ENCODE measurements at places on chromosomes 6 and 20.

DNA sequence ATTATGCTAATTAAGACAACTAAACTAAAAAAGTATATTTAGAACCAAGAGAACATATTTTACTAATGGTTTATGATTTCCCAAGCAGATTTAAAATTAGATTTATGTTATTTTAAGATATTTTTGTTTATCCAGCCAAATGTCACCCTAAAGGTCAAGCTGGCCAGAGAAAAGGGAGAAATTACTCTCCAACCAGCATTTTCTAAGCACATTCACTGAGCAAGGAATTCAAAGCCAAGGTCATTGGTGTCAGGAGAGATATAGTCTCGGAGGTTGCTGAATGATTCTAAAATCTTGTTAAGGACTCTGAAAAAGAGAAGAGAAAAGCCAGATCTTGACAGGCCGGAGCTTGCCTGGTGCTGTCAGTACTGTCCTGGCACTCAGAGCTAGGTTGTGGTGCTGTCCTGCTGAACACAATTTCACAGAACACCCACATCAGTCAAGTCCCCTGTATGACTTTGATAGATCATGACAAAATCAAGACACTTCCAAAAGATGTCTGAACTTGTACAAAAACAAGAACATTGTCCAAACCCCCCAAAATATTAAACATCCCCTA, 222.3 kb upstream of the SMLR1 start:
- DNase-seq, result no peak

DNA sequence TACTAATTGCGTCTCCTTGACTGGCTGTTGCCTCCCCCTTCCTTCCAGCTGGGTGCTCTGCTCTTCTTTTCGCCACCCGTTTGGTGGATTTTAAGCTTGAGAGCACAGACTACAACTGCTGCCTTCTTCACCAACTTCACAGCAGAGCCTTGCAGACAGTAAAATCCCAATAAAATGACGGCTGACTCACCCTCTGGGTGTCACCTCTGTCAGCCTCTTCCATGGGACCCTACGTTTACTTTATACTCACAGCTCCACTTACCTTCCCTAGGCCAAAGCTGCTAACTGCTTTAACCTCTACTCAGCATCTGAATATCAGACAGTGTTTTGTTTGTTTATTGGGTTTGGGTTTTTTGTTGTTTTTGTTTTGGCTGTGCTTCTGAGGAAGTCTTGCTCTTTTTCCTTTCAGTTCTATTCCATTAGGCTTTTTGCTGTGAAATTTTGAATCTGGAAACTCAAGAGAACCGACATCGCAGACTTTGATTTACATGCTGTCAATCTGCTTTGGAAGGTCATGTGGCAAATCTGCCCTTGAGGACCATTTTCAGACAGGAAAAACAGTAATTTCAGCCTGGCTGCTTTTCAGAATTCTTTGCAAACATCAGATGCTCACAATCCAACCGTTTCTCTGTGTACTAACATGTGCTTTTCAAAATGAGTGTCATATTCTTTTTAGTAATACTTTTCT, 2.4 kb downstream of the AGPAT4 start:
- DNase-seq, result no peak

GRCh38 chr20:57222631-57222950, 43.9 kb downstream of the BMP7 start:
- no peak for DNase-seq

DNA sequence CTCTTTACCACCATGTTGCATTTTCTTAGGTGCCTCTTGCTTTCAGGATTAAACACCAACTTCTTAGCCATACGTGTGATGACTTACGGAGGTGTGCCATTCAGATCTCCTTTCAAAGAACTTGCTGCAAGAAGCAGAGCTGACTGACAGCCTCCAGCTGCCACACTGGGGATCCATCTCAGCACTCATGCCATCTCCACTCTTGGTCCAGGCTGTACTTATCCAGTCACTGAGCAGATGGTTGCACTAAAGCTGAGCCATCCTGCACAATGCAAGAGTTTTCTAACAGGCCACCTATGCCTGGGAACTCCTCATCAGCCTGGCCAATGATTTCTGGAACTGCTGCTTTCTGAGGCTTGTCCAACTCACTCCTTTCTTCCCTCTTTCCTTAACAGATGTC, 31.4 kb upstream of the KIF6 start:
- no peak for DNase-seq

DNA sequence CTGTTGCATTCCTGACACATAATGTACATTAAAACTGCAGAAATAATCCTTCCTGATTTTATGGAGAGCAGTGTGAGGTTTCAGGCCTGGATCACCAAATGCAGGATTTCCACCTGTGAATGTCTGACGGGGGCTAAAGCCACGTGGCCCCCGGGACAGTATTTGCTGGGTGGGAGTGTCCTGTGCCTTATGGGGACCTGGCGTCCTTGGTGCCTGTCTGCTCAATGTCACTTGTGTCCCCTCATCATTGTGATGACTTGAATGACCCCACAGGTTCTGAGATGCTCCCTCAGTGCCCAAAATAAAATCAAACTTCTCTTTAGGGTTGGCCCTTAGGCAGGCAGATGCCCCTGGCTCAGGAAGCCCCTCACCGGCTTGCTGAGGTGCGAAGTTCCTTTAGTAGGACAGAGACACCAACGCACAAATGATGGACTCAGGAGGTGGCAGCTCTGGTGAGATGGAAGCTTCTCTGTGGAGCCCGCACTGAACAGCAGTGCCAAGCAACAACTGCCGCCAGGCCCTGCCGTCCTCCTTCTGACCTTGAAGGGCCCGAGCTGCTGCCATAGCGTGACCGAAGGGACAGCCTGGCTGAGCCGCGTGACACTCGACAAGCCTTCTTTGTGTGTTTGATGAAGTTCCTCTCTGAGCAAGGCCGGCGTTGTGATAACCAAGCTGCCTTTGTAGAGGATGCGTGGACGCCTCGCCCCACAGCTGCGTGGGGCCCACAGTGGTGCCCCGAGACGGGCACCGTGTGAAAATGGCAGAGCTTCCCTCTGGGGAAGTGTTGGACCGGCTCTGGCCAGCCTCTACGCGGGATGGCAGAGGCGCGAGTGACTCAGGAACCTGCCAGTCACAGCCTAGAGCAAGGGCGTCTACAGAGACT, 30.9 kb downstream of the FRMD1 start:
- DNase-seq, result no peak

DNA sequence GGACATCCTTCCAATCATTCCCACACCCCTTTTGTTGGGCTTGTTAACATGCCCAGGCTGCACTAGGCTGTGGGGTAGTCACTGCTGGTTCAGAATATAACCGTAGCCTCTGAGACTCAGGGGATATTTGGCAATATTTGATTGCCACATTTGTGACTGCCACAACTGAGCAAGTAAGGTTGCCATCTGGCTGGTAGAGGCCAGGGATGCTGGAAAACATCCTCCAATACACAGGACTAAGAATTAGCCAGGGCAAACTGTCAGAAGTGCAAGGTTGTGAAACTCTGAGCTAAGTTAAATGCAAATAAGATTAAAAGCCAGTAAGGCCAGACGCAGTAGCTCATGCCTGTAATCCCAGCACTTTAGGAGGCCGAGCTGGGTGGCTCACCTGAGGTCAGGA, 112.0 kb downstream of the ZMYND8 start:
- no peak for DNase-seq

- DNase-seq, result no peak
These were observed 38.6 kb downstream of the TAF4 start for GRCh38 chr20:62027116-62027515.

- no peak for DNase-seq
These were observed 11.4 kb upstream of the KCNQ2 start for GRCh38 chr20:63483834-63484233.

DNA sequence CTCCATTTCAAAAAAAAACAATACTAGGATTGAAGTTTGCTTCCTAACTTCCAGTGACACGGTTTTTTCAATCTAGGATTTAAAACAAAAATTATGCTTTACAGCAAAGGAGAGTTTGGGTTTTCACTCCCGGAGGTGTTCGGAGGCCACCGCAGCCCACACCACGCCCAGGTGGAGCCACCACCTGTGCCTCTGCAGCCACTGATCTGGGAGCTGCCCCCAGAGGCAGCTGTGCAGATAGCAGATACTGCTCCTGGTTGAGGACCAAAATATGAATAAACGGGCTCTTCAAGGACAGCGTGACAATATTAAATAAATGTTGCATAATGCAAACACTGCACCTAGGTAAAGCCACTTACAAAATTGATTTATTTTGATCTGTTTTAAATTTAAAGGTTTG, 30.2 kb downstream of the DLL1 start:
- DNase-seq, result no peak

- DNase-seq, result no peak
These were observed 20.3 kb upstream of the PNPLA1 start for GRCh38 chr6:36249536-36249935.

GRCh38 chr6:135319819-135320218, 138.7 kb downstream of the MYB start:
- DNase-seq, result no peak

DNA sequence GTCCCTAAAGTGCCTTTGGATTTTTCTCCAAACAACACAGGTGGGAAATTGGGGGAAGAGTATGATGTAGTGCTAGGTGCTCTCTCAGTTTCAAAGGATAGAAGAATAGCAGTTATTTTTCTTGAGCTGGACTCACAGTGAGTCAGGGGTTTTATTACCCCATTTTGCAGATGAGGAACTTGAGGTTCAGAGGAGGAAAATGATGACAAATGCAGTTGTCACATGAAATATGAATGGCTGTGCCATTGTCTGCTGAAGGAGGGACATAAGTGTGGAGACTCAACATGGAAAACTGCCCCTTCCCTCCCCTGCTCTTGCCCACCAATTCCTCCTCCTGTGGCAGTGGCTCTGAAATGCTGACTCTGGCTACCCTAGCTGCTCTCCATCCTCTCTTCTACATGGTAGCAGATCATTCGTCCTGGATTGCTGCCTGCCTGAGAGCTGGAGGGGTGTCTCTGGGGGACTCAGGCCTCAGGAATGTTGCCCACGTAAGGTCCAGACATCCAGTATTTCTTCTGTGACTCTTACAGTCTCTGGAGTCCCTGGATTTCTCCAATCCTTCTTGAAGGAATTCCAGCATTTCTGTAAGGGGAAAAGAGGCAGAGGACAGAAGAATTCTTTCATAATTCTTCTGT, 37.6 kb upstream of the EPB41L1 start:
- DNase-seq, result no peak

- no peak for DNase-seq
These were observed at the start of gene NOX3 for GRCh38 chr6:155455766-155456165. NOX3 (minus strand) TSS chr6:155455839; CDS start chr6:155455800, 39 bp downstream.

DNA sequence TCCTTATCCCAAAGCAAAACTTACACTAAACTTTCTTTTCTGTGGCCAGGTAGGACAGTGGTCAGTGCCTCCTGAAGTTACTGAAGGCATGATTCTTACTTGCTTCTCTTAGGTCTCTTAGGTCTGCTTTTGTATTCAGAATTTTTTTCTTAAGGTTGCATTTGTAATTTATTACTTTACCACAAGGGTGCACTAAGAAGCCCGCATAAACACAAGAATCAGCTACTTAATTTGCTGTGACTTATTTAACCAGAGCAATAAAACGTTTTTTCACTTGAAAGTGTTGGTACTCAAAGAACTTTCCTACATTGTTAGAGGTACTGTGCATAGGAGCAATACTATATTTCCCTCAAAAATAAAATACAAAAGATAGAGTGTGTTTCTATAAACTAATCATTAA, 75.4 kb upstream of the LAMA2 start:
- peak; percentile 49 for DNase-seq

GRCh38 chr6:40719671-40720374, 132.7 kb upstream of the LRFN2 start:
- DNase-seq, result no peak

- no peak for DNase-seq
These were observed 223.2 kb downstream of the SYNDIG1 start for GRCh38 chr20:24692446-24693200.

DNA sequence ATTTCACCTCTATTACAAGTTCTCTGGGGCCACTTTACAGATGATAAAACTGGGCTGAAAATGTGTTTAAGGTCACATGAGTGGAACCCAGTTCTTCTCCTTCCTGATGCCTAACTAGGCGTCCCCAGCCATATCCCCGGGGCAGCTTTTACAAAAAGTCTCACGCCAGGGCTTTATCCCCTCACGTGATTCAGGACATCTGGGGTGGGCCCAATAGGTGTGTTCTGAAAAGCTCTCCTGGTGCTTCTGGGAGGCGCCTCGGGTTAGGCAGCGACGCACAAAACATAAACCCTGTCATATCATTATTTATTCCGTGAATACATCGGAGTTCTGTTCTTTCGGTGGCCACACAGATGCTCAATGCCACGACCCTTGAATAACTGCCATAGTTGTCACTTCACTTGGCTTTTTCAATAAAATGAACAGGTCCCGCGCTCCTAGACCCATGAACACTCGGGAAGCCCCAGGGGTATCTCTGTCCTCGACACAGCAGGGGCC, 32.1 kb downstream of the SF3B5 start:
- DNase-seq, result peak; percentile 37

GRCh38 chr6:37188962-37189510, 19.1 kb downstream of the PIM1 start:
- no peak for DNase-seq

Measured in NCI-H524 treated with DMSO at 0.1 percent for 48 hours (cell line).